NCI-H524 treated with DMSO at 0.1 percent for 48 hours (cell line): ENCODE measurements at places on chromosomes 5 and 9.

- DNase-seq = no peak
Measured at GRCh38 chr5:157225469-157226422, 40.2 kb upstream of the CYFIP2 start.

- DNase-seq = no peak
Measured at GRCh38 chr9:21862871-21863270, 60.4 kb downstream of the MTAP start.

GRCh38 chr9:91246846-91247245, 114.9 kb downstream of the AUH start:
- no peak for DNase-seq

DNA sequence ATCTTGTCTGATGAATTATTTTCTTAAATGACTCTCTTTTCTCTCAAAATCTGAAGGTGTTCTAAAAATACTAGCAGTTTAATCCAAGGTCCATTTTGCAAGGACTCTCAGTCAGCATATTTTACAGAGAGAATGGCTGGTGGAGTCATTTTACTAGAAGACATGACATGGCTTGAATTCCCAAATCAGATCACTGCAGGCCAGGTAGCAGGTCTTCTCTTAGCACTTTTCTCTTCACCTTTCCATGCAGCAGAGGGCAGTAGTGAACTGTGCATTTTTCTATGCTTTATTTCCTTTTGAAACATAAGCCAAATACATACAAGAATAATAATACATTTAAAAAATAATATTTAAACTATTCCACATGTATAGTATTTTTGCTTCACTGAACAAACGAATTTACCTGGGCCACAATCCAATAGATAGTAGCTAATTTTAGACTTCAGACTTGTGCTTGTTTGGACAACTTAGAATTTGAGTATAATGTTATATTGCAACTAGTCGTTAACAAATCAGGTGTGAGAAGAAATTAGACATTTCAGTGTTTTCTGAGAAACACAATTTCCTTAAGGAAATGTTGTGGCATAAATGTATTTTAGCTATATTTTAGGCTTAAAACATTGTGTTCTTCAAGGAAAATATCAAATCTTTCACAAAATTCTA, 289.4 kb upstream of the DAB2 start:
- DNase-seq = no peak

DNA sequence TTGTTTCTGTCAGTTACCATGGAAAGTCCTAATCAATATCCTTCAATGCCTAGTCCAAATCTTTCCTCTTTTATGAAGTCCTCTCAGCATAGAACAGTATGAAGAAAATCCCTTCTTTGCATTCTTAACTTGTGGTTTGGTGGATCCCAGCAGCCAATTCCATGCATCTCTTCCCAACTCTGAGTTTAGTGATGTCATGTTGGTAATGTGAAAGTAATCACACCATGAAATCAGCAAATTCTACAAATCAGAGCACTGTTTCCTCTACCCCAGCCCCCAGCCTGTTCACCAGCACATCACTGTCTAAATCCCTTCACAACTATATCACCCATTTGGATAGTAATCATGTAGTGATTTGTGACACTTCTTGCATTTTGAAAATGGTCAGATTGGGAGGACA, 4.7 kb upstream of the C1QTNF2 start:
- DNase-seq = no peak
